ENCODE measurements at places on chromosomes 7 and 10.

DNA sequence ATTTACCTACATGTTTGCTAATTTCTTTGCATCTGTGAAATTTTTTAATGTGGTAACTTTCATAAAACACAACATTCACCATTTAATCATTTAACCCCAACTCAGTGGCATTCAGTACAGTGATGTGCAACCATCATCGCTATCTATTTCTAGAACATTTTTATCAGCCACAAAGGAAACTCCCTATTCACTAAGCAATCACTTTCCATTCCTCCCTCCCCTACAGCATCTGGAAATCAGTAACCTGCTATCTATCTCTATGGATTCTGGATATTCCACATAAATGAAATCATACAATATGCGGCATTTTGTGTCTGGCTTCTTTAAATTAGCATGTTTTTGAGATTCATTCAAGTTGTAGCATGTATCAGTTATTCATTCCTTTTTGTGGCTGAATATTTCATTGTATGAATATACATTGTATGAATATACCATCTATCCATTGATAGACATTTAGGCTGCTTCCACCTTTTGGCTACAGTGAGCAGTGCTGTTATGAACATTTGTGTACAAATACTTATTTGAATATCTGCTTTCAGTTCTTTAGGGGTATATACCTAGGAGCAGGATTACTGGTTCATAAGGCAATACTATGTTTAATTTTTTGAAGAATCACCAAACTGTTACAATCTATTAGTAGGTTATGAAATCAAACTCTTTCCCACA is 19.4 kb upstream of the BPGM start:
- DNase-seq, result no peak

DNA sequence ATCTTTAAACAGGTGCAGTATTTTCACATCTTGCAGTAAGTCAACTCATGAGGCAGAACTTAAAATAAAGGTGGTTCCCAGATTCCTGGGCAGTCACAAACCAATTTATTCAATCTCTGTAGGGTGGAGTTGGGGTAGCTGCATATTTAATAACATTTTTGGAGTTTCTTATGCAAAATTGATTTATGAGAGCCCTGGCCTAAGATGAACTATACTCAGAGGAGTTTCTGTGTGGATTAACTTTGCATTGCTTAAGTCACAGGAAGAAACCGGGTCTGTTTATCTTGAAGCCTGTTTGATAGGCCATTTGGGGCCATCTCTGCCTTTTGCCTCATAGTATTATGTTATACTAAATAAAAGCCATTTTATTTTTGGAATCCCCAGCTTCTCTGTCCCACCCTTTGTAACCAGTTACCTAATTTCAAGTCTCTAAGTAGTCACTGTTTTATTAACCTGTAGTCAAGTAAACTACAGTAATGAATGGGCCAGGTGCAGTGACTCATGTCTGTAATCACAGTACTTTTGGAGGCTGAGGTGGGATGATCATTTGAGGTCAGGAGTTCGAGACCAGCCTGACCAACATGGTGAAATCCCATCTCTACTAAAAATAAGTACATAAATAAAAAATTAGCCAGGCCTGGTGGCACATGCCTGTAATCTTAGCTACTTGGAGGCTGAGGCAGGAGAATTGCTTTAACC is 104.4 kb upstream of the FAM3C start:
- no peak for DNase-seq

DNA sequence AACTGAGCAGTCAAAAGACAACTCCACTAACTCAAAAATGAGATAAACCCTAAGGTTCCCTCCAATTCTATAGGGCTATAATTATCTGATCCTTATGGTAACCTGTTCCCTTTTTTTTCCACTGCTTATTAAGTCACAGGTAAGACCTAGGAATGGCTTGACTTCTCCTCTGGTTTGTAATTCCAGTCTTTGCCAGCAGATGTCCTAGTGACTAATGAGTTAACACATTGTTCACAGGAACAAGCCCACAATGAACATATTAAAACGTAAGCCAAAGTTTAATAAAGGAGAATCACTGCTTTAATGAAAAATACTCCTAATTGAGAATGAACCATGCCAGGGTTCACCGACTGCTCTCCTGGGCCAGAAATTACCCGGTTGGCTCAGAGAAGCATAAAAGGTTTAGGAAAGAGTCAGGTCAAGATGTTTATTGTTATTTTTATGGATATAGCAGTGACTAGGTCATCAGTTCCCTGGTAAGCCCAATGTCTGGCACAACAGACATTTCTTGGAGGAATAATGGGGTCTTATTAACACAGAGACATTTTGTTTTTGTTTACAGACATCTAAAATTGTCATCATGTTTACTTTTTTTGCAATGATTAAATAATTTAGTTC is 120.1 kb downstream of the ELAPOR2 start:
- DNase-seq, result peak; percentile 42

- DNase-seq, result peak; percentile 63
Measured at GRCh38 chr7:56105508-56105907, 768 bp downstream of the CHCHD2 start.

DNA sequence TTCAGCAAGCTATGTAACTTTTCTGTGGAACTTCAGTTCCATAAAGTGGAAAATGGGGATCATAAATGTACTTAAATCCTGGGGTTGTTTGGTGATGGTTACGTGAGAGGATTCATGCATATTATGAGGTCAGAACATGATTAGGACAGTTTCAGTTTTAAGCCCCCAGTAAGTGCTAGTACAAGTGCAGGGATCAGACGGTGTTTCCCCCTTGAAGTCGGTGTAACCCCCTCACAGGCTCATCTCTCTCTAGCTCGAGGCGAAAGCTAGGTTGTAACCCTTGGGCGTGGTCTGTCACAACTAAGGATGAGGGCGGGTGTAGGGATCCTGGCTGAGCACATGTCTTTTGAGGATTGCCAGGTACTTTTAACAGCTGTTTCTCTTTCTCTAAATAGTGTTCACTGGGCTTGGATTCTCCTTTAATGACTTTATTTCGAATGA is 84.7 kb downstream of the SPAG6 start:
- no peak for DNase-seq

GRCh38 chr10:25017154-25017590 is 760 bp downstream of the THNSL1 start:
- no peak for DNase-seq
